ENCODE measurements at places on chromosomes 3 and 15.

- DNase-seq, result no peak
These were observed 540.6 kb downstream of the NLGN1 start for GRCh38 chr3:173938159-173938558.

GRCh38 chr15:85276921-85277320 lies 103.5 kb upstream of the AKAP13 start:
- no peak for DNase-seq

DNA sequence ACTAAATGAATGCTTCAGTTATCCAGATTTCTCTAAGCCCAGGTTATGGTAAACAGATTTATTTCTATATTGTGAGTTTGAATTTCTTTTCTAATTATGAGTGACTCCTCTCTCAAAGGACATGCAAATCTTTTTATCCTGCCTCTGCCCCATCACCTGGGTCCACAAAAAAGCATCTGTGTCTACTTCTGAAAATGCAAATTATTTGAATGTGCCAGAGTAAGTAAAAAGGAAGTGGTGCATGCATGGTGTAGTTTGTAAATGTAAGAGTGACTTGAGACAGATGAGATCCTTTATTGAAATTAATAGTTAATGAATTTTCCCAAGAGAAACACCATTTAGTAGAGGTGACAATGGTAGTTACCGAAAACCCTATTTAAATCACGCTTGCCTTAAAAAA lies 26.9 kb downstream of the MCTP2 start:
- DNase-seq, result no peak

- DNase-seq, result no peak
These were observed 13.3 kb downstream of the SH2D7 start for GRCh38 chr15:78105476-78106241.
